ENCODE measurements at places on chromosomes 2 and 18.

GRCh38 chr18:48023334-48024008, 93.0 kb upstream of the SMAD2 start:
- DNase-seq, result peak; percentile 27

DNA sequence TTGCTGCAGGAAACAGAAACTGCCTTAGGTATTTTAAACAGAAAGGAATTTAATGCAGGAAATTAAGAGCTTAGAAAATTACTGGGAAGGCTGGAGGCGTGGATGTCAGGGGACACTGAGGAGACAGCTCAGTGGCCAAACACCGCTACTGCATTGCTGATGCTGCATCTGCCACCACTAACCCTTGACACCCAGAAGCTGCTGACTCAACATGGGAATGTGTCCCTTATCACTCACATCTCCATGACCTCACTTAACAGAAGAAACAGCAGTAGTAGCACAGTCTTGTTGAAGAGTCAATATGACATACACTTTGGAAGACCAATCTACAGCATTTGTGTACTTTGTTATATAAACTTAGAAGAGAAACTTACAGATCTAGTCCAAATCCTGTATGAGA, 906.1 kb downstream of the SLC4A3 start:
- peak; percentile 42 for DNase-seq

- no peak for DNase-seq
Observed at GRCh38 chr2:143830476-143830875, 689.4 kb downstream of the ZEB2 start.

GRCh38 chr2:164655750-164656149, 34.5 kb upstream of the GRB14 start:
- no peak for DNase-seq

GRCh38 chr2:205169464-205169863, 512.8 kb upstream of the NRP2 start:
- no peak for DNase-seq

GRCh38 chr2:134310107-134311079, 56.5 kb downstream of the MGAT5 start:
- DNase-seq, result no peak

- DNase-seq, result no peak
Observed at GRCh38 chr18:10052871-10053270, 139.1 kb downstream of the VAPA start.
